Colonic mucosa (tissue), 4 donors: ENCODE measurements at places on chromosomes 7 and 10. TPM values are rescaled to one million over a fixed set of nuclear protein-coding genes. Genes with fewer than 3 reads are reported as not detected.

The NANOS1 gene
- total RNA-seq = 0.30 TPM

The PPP1R9A gene
- 17.7 TPM for total RNA-seq

The ASB10 gene
- total RNA-seq = not detected

The ELN gene
- 6.9 TPM for total RNA-seq

The KCNIP2 gene
- 2.8 TPM for total RNA-seq

The PITX3 gene
- not detected for total RNA-seq

The TSPAN12 gene
- 38.7 TPM for total RNA-seq

The CHAT gene
- total RNA-seq = 0.16 TPM

The COL13A1 gene
- total RNA-seq = 1.1 TPM

The ETV1 gene
- total RNA-seq = 4.3 TPM

The OR2A7 gene
- total RNA-seq = 10.7 TPM

The IMPDH1 gene
- total RNA-seq = 37.5 TPM

The BMS1 gene
- 14.6 TPM for total RNA-seq

The TUBB8 gene
- total RNA-seq = not detected

The MUC12 gene
- 331 TPM for total RNA-seq

The SYCE1 gene
- total RNA-seq = not detected

The TRPV5 gene
- not detected for total RNA-seq

The DYNC1I1 gene
- total RNA-seq = 1.8 TPM

The CALD1 gene
- 27.4 TPM for total RNA-seq

The RPP30 gene
- 39.7 TPM for total RNA-seq

The CH25H gene
- total RNA-seq = 0.40 TPM

The CISD1 gene
- total RNA-seq = 52.5 TPM

DNA sequence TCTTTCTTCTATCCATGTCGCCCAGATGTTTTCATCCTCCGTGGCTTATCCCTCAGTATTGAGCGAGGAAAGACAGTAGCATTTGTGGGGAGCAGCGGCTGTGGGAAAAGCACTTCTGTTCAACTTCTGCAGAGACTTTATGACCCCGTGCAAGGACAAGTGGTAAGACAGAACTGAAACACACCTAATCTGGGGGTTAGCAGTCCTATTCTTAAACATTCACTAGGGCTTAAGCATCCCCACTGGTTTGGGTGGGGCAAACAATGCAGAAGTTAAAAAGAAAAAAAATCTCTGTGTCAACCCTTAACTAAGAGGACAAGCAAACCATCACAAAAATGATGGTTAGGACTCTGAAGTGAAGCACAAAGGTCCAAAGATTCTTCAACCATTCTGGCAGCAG, 43.8 kb downstream of the SP8 start:
- no peak for DNase-seq

DNA sequence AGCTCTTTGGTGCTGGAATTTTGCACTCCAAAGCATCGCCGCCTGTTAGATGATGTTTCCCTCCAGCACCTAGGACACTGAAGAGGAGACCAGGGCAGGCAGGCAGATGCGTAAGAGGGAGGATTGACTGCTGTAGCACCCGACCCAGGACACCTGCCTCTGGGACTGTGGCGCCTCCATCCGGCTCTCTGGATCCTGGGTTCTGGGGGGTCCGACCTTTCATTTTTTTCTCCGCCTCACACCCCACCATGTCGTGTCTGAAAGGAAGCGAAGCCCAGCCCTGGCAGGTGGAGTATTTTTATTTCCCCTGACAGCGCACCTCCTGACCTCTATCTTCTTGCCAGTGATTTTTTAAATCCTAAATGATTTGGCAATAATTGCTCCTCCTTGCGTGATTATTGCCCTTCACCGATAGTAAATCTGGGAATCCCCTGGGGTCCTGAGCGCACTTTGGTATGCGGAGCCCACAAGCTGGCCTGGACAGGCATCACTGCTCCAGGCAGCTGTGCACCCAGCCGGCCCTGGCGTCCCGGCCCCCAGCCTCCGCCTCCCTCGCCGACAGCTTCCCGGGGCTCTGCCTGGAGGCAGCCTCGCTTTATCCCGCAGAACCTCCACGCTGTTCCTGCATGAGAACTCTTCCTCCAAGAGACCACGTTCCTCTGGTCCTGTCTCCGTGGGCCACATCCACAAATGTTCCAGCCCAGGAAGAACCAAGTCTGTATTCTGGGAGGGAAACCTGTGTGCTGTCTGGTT, 48.4 kb downstream of the LHPP start:
- no peak for DNase-seq

- no peak for DNase-seq
Observed at GRCh38 chr10:6228010-6228511, 25.3 kb downstream of the PFKFB3 start.

GRCh38 chr10:118045837-118046394, 825 bp downstream of the RAB11FIP2 start:
- peak; percentile 45 for DNase-seq

- no peak for DNase-seq
Observed at GRCh38 chr7:70193514-70193913, 595.2 kb downstream of the AUTS2 start.

GRCh38 chr10:110151971-110152370, 55.4 kb upstream of the MXI1 start:
- DNase-seq = no peak

DNA sequence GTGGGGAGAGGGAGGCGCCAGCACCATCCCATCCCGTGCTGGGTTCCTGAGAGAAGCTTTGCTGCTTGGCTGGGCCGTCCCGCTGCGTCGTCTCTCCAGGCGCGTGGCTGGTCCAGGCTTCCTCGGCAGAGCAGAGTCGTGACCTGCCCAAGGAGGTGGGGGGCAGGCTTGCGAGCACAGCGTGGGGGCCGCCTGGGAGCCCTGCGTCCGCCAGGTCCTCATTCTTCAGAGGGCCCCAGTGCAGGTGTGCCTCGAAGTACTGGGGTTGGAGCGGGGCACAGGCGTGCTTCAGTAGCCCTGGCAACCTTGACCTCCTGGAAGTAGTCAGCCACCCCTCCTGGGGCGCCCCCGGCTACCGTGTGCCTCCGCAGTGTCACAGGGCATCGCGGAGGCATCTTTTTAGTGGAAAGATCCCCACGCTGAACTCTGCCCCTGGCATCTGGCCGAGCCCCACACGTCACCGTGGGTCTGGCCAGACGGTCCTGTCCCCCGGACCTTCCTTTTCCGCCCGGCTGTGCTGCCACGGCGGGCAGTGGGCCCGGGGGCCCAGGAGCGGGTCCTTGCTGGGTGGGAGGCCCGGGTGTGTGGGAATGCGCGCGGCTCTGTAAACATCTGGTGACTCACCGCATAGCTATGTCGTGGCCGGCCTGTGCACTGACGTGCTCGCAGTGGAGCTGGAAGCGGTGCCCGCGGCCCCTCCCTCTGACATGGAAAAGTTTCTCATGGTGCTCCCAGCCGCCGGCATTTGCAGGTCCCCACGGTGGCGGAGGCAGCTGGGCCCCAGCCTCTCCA, 6.4 kb downstream of the MAFK start:
- DNase-seq = peak; percentile 89

GRCh38 chr7:147912291-147912690, 678.3 kb upstream of the C7orf33 start:
- DNase-seq = no peak

- no peak for DNase-seq
Observed at GRCh38 chr7:40500219-40500618, 365.4 kb downstream of the SUGCT start.

- DNase-seq = peak; percentile 45
Observed at GRCh38 chr10:13270877-13271551, 28.9 kb downstream of the PHYH start.

GRCh38 chr7:28408105-28408959, 4.0 kb upstream of the CREB5 start:
- no peak for DNase-seq

DNA sequence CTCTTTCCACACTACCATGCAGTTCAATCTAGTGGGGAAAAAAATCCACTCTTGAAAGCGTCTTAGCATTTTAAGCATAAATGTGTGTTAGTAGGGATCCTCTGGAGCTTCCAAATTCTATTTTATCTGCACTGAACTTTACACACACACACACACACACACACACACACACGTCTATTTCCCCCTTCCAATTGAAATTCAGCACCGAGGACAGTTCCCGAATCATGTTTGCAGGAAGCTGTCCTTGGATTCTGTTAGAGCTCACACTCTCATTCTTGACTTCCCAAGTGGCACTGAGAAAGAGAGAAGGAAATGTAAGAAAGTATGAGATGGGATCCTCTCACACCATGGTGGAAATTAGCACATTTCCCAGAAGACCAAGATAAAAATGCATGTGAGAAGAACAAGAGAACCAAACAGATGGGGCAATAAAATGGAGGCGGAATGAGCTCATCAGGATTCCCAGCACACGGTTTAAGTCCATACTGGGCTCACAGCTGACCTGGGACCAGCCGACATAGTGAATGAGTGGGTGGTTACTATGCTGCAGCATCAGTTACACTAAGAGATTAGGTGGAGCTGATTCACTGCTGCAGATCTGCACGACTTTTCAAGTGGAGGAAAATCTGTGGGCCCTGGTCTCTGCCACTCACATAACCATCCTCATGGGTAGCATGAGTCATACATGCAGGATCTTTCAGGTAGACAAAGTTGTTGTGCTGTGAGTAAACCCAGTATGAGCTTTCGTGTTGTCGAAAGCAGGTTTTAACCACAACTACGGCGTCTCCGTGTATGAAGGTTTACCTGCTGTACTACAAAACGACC, 3.3 kb upstream of the NPTX2 start:
- no peak for DNase-seq

DNA sequence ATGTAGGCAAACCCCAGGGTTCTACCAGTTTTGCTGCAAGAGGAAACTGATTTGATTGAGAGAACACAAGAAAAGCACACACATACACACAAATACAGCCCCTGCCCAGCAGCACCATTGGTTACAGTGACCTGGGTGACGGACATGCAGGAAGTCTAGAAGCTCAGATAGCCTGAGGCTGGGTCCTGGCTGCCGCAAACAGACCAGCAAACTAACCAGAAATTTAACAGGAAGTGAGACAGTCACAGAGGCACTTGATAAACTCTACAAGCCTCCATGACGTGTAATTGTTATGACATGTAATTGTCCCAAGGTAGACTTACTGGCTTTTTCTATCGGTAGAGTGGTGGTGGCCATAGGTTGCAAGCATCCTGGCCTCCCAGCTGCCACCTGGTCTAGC, 58.9 kb downstream of the PRKAR2B start:
- DNase-seq = no peak

DNA sequence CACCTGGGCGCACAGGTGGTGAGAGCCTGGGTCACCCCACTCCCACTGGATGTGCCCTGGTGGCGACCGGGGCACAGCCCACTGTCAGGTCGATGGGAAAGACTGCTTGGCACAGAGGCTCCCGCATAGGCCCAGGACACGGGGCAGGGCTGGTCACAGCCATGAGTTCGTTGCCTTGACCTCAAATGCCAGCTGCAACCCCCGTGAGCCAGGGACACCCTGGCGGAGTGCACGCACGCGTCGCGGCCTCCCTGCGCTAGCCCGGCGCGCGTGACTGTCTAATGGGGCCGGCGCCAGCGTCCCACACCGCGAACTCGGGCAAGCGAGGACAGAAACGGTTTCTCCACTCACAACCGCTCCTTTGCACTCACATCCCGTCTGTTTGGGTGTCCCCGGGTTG, 267.4 kb downstream of the USP6NL start:
- DNase-seq = no peak

GRCh38 chr7:127208860-127209259, 43.9 kb downstream of the GRM8 start:
- no peak for DNase-seq

GRCh38 chr10:103845972-103846371, 9.4 kb downstream of the SH3PXD2A start:
- peak; percentile 73 for DNase-seq

GRCh38 chr7:131896165-131896863, 339.9 kb upstream of the PODXL start:
- DNase-seq = no peak

DNA sequence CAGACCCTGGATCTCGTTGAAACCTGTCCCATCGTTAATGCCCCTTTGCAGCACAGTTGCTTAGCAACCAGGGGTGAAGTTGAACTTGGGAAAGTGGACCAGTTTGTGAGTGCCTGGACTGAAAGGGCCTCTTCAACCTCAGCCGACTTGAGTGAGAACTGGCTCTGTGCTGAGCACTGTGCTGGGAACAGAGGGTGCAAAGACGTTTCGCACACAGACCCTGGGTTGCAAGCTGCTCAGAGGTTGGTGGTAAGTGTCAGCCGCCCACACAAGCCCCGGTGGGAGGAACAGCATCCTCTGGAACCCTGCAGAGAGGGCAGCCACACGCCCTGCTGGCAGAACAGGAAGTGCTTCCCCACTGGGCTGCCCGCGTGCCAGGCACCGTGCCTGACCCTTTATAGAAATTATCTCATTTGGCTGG, 89.2 kb downstream of the CARD11 start:
- DNase-seq = no peak

- DNase-seq = no peak
Observed at GRCh38 chr7:126720232-126720631, 532.5 kb downstream of the GRM8 start.

GRCh38 chr10:44009891-44010632, 361.4 kb upstream of the ZNF32 start:
- DNase-seq = no peak

DNA sequence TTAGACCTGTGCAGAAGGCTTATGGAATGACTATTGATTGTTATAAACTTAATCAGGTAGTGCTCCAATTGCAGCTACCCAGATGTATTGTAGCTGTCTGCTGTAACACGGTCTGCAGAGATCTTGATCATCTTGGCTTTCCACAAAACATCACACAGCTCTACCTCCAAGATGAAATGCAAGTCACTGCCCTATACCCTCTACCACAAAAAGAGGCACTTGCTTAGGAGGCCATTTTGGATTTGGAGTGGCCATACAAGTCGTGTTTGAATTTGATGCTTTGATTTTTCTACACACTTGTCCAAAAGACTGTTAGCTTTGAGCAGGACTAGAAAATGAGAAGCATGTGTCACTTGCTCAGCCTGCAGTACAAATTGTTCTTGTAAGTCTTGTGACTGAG, 377.2 kb downstream of the TNS3 start:
- DNase-seq = no peak

- peak; percentile 84 for DNase-seq
Observed at GRCh38 chr7:99141841-99142726, 1.8 kb downstream of the SMURF1 start.

DNA sequence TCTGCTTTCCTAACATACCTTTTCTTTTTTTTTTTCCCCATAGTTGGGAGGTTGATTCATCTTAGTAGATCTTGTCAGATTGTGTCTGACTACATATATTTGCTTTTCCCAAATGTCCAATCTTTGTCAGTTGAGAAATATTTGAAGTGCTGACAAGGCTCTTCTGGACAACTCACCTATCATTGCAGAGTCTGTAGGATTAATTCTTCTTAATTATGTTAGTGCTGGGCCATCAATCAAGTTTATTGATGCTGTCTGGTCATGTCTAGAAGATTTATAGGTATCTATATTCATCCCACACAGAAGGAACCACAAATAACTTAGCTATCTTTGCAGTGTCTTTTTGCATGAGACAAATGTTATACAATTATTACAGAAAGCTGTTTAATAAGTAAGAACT, 310.6 kb downstream of the ACTR3B start:
- no peak for DNase-seq

- no peak for DNase-seq
Observed at GRCh38 chr7:128435327-128435686, 20.4 kb upstream of the HILPDA start.

- DNase-seq = no peak
Observed at GRCh38 chr7:92177362-92177761, 1.6 kb downstream of the LRRD1 start.
